ENCODE measurements at places on chromosomes 1 and 21.

- H3K36me3 ChIP-seq: peaks cover 8% of the 10 kb centered on the region
- DNase-seq: no peak
- H3K27me3 ChIP-seq: no peaks in the 10 kb centered on the region
- H3K27ac ChIP-seq: no peak overlapping the region
- H3K4me3 ChIP-seq: no peak overlapping the region
Measured at GRCh38 chr1:160428655-160429054, 28.3 kb downstream of the VANGL2 start.

DNA sequence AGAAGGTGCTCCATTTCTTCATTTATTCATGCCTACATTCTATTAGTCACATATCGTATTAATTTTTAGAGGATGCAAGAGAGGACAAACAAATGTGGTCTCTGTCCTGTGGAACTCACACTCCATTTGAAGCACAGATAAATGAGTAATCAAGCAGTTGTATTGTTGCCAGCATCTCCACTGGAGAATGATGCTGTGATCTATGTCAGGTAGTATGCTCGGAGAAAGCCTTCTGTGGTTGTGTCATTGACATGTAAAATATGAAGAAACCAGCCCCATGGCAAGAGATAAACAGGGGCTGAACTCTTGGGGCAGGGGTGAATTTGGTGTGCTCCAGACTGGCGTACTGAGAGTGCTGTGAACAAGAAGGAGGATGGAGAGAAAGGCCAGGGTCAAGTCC, 101.2 kb downstream of the FASLG start:
- H3K27me3 ChIP-seq: no peaks in the 10 kb centered on the region
- H3K27ac ChIP-seq: no peak overlapping the region
- no peaks in the 10 kb centered on the region for H3K36me3 ChIP-seq
- no peak for DNase-seq
- no peaks in the 10 kb centered on the region for H3K4me1 ChIP-seq

DNA sequence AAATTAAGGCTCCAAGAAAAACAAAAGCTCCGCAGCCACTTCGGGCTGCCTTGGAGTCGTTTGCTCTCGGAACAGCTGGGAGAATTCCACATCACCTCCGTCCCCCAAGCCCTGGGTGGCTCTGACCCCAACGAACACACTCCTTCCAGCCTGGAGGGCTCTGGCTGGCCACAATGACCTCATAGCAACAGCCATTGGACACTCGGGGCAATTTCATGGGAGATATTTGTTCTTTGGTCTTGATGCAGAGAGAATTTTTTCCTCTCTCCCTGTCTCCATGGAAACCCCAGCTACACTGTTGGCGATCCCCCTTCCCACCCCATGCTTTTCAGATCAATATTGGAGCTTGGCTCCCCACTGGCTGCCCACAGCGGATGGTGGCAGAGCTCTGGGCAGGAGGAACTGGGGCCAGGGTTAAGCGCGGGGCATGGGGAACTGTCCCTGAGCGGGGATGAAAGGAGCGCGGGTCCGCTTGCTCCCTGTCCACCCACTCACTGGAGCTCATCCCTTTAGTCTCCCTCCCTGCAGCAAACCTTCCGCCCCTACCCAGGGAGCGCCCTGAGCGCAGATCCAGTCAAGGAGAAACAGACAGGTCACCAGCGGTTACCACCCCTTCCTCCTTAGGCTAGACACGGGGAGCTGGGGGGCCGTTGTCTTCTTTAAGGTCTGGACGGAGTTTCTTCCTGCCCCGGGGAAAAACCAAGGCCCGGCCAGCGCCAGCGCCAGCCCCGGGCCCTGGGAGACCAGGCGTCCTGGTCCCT, 1.2 kb downstream of the WNT4 start:
- H3K36me3 ChIP-seq: no peaks in the 10 kb centered on the region
- H3K27me3 ChIP-seq: peaks cover 24% of the 10 kb centered on the region
- no peak for DNase-seq
- H3K4me3 ChIP-seq: peak overlapping the region; percentile 73
- no peak overlapping the region for H3K27ac ChIP-seq
- H3K4me1 ChIP-seq: peaks cover 34% of the 10 kb centered on the region

DNA sequence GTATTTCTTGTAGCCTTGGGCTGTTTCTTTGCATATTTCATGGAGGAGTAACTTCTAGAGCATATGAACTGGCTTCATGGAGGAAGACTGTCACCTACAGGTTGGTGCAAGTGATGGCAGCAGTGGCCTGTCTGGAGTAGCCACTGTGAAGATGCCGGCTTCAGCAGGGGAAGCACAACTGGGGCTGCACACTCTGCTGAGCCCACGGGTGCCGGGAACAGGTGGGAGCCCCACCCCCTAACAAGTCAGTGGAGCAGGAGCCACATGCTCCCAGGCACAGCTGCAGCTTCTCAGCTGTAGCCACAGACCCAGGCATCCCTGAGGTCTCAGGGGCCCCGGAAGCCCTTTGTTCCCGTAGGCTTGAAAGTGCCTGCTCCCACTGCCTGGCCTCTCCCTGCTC, 43.2 kb upstream of the C1orf185 start:
- no peaks in the 10 kb centered on the region for H3K4me1 ChIP-seq
- H3K27me3 ChIP-seq: no peaks in the 10 kb centered on the region

GRCh38 chr1:232204269-232204668, 425.7 kb downstream of the SIPA1L2 start:
- no peaks in the 10 kb centered on the region for H3K27me3 ChIP-seq
- H3K36me3 ChIP-seq: no peaks in the 10 kb centered on the region
- H3K27ac ChIP-seq: no peak overlapping the region
- H3K4me1 ChIP-seq: no peaks in the 10 kb centered on the region
- no peak overlapping the region for H3K4me3 ChIP-seq

GRCh38 chr1:153531638-153532037, 4.2 kb downstream of the S100A6 start:
- H3K27ac ChIP-seq: no peak overlapping the region
- no peak for DNase-seq
- no peaks in the 10 kb centered on the region for H3K36me3 ChIP-seq
- no peaks in the 10 kb centered on the region for H3K27me3 ChIP-seq

GRCh38 chr1:61757950-61758349, 15.7 kb downstream of the PATJ start:
- no peaks in the 10 kb centered on the region for H3K4me1 ChIP-seq
- no peak overlapping the region for H3K27ac ChIP-seq
- H3K27me3 ChIP-seq: no peaks in the 10 kb centered on the region
- no peak for DNase-seq

GRCh38 chr1:46490406-46490655, 695 bp downstream of the DMBX1 start:
- no peaks in the 10 kb centered on the region for H3K36me3 ChIP-seq
- peaks cover 47% of the 10 kb centered on the region for H3K4me1 ChIP-seq
- DNase-seq: no peak
- peak overlapping the region; percentile 42 for H3K4me3 ChIP-seq
- no peak overlapping the region for H3K27ac ChIP-seq

GRCh38 chr1:53220962-53221286, 490 bp upstream of the CZIB start:
- peaks cover 2% of the 10 kb centered on the region for H3K27me3 ChIP-seq
- peaks cover 4% of the 10 kb centered on the region for H3K36me3 ChIP-seq
- no peak for DNase-seq
- peak overlapping the region; percentile 90 for H3K4me3 ChIP-seq

DNA sequence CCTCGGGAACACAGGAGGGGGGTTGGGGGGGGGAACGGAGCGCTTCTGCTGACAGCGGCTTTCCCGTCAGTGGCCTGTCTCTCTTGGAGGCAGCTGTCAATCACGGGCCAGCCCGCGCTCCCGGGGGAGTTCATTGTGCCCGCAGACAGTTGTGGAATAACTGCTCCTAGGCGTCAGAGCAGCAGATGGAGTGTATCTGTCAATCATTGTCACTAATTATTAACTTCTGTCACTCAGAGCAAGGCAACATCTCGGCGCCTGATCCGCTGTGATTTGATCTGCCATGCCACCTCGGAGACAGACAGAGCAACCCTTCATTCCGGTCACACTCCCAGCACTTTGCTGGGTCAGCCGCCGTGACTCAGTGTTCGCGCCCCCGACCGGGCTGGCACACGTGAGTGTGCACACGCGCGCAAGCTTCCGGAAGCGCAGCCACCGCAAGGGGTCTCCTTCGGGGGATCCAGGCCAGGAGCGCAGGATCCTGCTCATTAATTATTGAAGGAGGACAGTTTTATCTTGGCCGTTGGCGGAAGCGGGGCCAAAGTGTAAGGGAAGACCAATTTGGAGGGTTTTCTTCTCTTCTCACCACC, 75.8 kb downstream of the RRAGC start:
- DNase-seq: no peak
- no peak overlapping the region for H3K27ac ChIP-seq
- no peak overlapping the region for H3K4me3 ChIP-seq
- no peaks in the 10 kb centered on the region for H3K27me3 ChIP-seq
- H3K36me3 ChIP-seq: no peaks in the 10 kb centered on the region

- H3K27ac ChIP-seq: no peak overlapping the region
- no peak overlapping the region for H3K4me3 ChIP-seq
- H3K27me3 ChIP-seq: no peaks in the 10 kb centered on the region
Measured at GRCh38 chr1:12436345-12436658, 181.7 kb downstream of the DHRS3 start.

DNA sequence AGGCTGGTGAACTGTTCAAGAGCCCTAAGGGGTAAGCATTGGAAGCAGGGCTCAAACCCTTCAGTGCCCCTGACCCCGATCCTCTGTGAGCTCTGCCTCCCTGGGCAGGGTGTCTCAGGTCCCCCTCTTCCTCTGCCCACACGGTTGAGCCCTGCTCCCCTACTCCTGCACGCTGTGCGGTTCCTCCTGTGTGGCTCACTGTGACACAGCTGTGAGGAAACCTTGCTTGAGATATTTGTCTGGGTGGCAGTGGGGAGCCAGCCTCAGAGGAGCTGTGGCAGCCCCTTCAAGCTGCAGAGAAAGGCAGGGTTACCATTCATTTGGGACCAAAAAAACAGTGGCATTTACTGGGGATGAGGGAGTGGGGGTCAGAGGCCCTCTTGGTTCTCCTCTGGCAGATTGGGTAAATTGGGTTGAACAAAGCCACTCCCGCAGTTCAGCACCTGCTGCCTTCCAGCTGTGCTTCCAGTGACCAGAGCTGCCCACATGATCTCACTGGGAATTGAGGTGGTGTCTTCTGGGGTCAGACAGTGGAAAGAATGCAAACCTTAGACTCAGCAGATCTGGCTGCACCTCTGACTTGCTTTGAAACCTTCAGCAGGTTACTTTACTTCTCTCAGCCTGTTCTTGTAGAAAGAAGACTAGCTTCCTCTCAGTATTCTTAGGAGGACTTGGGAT, 60.6 kb upstream of the CD1D start:
- no peak for DNase-seq
- no peak overlapping the region for H3K27ac ChIP-seq
- no peak overlapping the region for H3K4me3 ChIP-seq

DNA sequence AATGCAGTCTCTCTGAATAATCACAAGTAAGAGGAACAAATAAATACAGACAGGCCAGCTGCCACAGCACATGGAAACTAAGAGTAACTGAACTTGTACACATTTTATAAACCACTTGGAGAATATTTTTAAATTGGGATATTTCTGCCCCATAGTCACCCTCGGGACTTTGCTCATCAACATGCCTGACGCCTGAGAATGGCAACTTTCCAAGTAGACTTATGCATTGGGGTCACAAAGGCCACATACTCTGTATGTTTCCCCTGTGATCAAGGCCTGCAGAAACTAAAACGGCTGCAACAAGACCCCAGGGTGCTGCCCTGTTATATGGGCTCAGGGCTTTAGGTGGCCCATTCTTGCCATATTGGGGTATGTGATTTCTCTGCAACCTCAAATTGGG, 38.3 kb upstream of the GJA5 start:
- no peak overlapping the region for H3K27ac ChIP-seq
- DNase-seq: no peak
- H3K27me3 ChIP-seq: no peaks in the 10 kb centered on the region

DNA sequence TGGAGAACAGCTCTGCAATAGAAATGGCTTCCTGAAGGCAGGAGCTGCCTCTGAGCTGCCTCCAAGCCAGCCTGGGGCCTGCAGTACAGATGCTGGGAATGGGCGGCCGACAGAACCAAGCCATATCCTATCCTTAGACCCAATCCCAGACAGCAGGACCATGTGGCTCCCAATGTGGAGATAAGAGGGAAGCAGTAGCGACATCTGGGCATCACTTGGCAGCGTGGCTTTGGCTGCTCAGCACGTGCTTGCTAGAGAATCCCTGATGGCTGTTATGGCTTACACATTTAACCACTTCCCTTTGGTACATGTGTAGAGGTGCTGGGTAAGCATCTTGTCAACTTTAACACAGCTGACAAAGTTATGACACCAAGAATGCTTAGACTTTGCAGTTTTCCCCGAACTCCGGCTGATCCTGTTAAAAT, 87.7 kb downstream of the MAN1C1 start:
- DNase-seq: no peak
- no peak overlapping the region for H3K4me3 ChIP-seq
- H3K4me1 ChIP-seq: peaks cover 37% of the 10 kb centered on the region
- no peak overlapping the region for H3K27ac ChIP-seq
- H3K27me3 ChIP-seq: no peaks in the 10 kb centered on the region
- no peaks in the 10 kb centered on the region for H3K36me3 ChIP-seq

GRCh38 chr1:236303675-236304074, 21.9 kb upstream of the ERO1B start:
- DNase-seq: no peak
- H3K36me3 ChIP-seq: no peaks in the 10 kb centered on the region
- no peaks in the 10 kb centered on the region for H3K27me3 ChIP-seq

GRCh38 chr1:179588425-179589024, 3.1 kb upstream of the TDRD5 start:
- H3K36me3 ChIP-seq: no peaks in the 10 kb centered on the region
- H3K27ac ChIP-seq: no peak overlapping the region
- no peaks in the 10 kb centered on the region for H3K4me1 ChIP-seq

- no peaks in the 10 kb centered on the region for H3K4me1 ChIP-seq
- H3K36me3 ChIP-seq: no peaks in the 10 kb centered on the region
- DNase-seq: no peak
- H3K4me3 ChIP-seq: no peak overlapping the region
- no peak overlapping the region for H3K27ac ChIP-seq
- no peaks in the 10 kb centered on the region for H3K27me3 ChIP-seq
Measured at GRCh38 chr1:233034836-233035235, 84.4 kb downstream of the NTPCR start.
